ENCODE measurements at places on chromosomes 12 and 14.
A peak's percentile ranks its signal among the peaks of the same experiment; 100 is the strongest.

DNA sequence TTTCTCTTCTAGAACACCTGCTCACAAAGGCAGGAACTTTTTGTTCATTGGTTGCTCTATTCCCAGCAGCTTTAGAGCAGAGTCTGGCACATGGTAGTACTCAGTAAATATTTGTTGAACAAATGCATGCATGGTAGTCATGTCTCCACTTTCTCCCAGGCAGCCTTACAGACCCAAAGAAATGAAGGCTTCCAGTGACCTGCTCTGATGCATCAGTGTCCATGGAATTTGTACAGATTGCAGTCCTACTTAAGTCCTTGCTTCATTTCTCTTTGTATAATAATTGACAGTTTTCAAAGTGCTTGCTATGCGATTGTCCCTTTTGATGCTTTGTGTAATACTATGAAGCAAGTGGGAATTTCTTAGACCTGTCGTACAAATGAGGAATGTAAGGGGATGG lies 119.6 kb downstream of the DERA start:
- DNase-seq, result no peak

GRCh38 chr14:34920339-34920738 lies 45.2 kb upstream of the BAZ1A start:
- no peak for DNase-seq

DNA sequence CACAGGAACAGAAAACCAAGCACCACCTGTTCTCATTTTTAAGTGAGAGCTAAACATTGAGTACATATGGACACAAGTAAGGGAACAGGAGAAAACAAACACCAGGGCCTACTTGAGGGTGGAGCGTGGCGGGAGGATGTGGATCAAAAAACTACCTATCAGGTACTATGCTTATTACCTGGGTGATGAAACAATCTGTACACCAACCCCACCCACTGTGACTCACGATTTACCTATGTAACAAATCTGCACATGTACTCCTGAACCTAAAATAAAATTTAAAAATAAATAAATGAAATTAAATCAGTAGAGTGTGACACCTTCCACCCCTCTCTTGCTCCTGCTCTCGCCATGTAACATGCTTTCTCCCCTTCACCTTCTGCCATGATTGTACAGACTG lies 615.5 kb downstream of the RPL10L start:
- no peak for DNase-seq

- DNase-seq, result no peak
Measured at GRCh38 chr12:82474181-82474797, 116.0 kb downstream of the METTL25 start.

DNA sequence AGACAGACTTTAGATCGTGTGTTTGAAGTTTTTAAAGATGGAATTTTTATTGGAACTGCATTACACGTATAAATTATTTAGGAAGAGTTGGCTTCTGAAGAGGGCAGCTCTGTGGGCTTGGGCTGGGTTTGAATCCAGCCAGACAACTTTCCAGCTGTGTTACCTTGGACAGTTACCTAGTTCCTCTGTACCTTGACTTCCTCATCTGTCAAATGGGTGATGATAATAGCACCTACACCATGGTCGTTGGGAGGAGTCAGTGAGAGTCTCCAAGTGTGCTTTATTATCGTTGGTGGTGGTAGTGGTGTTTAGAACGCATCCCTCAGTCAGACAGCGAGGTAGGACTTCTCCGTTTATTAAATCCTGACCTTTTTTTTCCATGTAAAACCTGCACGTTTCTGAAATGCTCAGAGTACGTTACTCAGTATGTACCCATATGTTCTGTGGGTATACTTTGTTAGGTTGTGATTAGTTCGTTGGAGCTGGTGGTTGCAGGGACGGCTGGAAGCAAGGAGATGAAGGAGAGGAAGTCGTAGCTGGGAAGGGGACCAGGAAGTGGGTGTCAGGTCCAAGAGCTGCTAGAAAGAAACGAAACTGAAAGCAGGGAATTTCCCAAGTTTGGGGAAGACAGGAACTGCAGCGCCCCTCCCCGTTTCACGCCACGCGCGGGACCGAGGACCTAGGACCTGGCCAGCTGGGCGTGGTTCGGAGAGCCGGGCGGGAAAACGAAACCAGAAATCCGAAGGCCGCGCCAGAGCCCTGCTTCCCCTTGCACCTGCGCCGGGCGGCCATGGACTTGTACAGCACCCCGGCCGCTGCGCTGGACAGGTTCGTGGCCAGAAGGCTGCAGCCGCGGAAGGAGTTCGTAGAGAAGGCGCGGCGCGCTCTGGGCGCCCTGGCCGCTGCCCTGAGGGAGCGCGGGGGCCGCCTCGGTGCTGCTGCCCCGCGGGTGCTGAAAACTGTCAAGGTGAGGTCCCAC lies at the start of gene OAS3:
TSS of gene OAS3 (plus strand) at position 734 of the 979 bp plus-strand sequence. CDS start at position 791, 57 bp downstream.
- no peak for DNase-seq

DNA sequence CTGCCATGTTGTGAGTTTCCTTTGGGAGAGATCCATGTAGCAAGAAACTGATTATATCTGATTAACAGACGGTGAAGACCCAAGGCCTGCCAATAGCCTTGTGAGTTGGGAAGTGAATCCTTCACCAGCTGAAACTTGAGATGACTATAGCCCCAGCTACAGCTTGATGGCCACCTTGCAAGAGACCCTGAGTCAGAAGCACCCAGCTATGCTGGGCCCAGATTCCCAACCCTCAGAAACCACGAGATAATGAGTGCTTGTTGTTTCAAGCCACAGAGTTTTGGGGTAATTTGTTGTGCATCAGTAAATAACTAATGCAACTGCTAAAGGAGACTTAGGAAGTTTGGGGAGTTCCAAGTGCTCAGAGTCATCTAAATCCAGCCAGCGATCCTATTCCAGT lies 80.3 kb downstream of the AVPR1A start:
- DNase-seq, result no peak

DNA sequence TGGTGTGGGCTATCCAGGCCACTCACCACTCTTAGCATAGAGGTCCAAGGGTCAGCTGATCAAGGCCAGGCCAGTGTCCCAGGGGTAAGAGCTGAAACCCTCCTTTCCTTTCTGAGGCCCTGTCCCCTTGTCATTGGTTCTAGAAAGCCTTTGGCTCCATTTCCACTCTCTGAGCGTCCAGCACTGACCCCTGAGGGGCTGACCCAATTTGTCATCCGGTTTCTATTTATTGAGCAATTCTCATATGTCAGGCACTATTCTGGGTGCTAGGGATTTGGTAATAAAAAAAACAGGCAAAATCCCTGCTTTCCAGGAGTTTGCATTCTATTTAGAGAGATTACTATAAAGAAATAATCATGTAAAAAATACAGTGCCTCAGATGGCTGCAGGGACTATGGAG lies 3.4 kb downstream of the KRT77 start:
- no peak for DNase-seq

DNA sequence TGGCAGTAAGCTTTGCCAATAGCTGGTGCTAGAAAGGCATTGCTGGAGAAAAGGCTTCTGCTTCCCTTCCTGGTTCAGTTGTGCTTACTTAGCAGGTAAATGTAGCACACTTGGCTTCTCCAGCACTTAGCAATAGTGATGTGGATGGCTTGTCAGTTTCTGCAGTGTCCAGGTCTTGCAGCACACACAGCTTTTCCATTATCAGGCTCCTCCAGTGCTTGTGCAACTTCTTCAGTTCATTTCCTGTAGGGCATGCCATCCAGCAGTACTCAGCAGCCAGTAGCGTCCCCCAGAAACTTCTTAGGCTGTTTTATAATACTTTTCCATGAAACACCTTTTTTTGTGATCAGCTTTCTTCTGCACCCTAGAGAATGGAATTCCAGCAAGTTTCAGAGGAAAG lies 154.6 kb downstream of the SLC6A15 start:
- no peak for DNase-seq

DNA sequence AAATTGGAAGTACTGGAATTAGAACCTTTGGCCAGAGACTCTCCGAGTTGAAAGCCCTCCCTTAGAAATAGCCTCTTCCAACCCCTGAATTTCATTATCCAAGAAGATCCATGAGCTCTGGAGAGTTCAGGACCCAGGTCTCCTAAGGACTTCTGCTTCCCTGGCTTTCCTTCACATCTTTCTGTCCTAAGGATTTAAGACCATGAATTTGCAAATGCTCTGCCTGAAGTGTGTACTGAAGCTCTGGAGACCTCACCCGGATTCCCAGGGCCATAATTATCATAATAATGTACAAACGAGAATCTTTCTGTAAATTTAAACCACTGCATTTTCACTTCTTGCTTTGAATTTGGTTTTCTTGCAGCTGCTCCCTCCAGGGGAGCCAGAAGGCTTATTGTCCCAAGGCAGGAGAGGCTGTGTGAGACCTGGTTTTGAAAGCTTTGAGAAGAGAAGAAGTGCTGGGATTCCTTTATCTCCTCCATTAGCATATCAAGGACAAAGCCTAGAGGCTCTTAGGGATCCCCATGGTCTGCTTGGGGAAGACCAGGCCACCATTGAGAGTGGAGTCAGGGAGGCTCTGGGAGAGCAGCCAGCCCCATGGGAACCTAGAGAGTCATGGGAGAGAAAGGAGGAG lies 41.1 kb downstream of the GLRX5 start:
- no peak for DNase-seq

- no peak for DNase-seq
Measured at GRCh38 chr12:17975763-17976162, 114.2 kb downstream of the RERGL start.

DNA sequence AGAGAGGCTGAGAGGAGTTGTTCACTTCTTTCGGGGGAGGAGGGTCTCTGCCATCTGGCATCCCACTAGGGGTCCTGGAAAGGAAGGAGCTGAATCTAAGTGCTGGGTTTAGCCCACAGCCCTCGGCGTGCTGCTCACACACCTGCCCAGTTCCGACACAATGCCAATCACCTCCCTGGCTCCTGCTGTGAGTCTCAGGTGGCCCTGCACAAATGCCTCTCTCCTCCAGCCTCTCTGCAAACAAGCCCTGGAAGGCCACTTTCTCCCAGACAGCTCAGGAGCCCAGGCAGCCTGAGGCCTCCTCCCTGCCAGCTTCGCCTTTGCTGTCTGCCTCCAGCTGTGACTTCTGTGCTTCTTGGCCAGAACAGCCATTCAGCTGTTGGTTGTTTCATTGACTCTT lies 51.2 kb downstream of the SMIM41 start:
- peak; percentile 25 for DNase-seq

Measured in DMS 273 treated with DMSO at 0.1 percent for 48 hours (cell line).